ENCODE measurements at places on chromosomes 2 and 18.

DNA sequence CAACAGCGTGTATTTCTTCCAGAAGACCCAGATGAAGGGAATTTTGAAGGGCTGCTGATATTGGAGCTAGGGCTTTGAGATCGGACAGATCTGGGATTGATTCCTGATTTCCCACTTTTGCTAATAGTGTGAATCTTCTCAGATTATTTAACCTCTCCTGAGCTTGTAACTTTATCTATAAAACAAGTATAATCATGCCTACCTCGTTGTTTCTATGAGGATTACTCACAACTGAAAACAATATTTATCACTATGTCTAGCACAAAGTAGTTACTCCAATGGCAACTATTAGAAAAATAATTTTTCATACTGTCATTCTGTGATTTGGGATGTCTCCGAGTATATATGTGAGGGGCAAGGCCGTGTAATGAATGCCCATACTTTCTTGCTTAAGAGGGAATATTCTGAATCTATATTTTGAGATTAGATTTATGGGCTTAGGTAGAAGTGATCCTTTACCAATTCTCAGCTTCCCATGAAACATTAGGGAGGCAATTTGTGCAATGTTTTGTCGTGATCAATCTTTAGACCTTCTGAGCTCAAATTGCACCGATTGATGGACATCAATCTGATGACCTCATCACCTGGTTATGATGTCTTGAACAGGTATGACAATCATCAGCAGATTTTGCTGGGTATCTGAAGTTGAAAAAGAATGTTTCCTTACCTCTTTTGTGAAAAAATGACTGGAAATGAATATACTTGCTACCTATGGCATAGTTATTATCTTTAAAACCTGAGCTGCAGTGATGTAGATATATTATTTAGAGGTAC is 339.9 kb downstream of the KCNS3 start:
- no peak for DNase-seq

DNA sequence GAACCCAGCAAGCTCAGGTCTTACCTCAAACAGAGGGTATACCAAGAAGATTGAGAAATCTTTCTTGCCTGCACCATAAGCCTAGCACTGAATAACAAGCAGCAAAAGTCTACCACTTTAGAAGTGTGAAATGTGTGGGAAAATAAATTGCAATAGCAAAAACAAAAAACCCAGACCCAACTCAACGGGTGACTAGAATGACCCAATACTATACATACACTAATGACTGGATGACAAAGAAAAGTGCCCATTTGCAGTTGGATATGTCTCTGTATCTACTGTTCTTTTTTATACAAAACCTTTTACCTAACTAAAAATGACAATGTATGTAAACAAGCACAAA is 950.6 kb downstream of the TRIB2 start:
- DNase-seq = no peak

GRCh38 chr2:80149991-80150390 is 154.6 kb downstream of the LRRTM1 start:
- DNase-seq = no peak

DNA sequence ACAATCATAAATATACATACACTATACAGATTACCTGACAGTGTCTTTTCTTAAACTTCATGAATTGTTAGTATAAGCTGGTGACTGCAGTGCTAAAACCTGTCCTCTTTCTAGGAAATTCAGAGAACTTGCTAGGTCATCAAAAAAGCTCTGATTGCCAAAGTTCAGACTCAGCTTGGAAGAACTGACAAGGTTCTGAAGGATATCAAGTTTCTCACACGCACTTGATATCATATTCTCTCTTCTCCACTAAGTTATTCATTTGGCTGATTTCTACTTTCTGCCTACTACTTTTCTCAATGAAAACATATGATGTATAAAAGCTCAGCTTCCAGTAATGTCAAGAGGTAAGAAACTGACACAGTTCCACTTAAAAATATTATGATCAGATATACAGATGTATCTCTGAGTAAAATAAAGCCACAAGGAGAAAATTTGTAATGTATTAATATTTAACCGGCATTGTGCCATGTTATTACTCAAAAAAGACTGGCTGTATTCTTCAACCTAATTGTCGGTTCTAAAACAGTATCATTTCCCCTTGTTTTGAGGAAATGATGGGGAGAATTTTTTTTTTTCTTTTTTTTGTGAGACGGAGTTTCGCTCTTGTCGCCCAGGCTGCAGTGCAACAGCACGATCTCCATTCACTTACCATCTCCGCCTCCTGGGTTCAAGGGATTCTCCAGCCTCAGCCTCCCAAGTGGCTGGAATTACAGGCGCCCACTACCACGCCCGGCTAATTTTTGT is 2.4 kb downstream of the OSBPL1A start:
- DNase-seq = no peak
